ENCODE measurements at places on chromosomes 5 and 9.
A peak's percentile ranks its signal among the peaks of the same experiment; 100 is the strongest.

- DNase-seq, result no peak
Measured at GRCh38 chr9:72721067-72721466, 199.7 kb downstream of the TMC1 start.

- DNase-seq, result no peak
Measured at GRCh38 chr5:78720227-78720985, 71.8 kb upstream of the LHFPL2 start.

DNA sequence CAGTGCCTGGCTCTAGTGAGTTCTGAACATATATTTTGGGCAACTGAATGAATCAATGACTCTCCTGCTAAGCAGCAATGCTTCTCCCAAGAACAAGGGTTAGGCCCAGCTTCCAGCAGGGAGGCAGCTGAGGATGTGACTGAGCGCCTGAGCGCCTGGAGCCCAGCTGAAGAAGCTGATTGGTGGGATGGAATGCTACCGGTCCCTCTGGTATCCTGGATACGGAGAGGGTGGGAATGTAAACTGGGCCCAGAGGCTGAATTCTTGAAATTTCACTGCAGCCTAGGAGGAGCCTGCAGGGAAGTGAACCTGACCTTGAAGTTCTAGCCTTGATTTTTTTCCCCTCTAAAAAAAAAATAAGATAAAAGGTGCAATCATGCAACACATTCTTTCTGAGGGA lies 43.2 kb downstream of the WWC1 start:
- no peak for DNase-seq

- DNase-seq, result no peak
Measured at GRCh38 chr5:124948754-124949275, 202.4 kb upstream of the ZNF608 start.

DNA sequence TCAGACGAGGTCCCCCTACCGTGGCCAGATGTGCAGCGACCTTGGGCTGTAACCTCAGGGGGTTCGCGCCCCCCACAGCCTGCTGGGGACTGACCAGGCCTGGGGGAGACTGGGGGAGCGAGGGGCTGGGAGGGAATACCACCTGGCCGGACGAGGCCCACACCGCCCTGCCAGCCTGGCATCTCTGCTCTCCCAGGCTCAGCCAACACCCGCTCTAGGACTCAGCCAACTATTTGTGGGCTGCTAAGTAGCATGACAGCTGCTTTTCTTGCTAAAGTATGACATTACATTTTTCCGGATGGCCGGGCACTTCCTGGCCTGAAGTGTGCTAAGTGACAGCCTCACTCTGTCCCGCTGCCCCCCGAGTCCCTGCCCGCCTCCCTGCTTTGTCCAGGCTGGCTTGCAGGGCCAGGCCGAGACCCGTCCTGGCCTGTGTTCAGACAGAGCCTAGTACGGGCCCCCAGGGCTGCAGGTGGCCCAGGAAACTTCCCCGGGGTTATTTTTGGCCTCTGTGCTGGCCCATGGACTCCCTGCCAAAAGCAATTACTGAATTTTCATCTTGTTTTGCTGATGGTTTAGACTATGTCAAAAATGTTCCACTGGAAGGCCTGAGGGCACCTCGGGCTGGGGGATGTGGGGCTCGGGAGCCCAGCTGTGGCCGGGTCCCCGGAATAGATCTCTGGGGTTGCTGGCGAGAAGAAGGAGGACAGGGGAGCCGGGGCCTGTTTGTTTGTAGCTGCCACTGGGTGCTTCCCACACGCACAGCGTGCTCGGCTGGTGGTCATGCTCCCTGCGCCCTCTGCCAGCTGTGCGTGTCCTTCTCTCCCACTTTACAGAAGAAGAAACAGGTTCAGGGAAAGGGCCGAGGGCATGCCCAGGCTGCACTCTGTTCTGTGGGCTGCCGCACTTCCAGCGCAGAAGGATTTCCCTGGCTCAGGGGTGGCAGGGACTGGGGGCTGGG lies 13.4 kb upstream of the SLC2A6 start:
- no peak for DNase-seq

DNA sequence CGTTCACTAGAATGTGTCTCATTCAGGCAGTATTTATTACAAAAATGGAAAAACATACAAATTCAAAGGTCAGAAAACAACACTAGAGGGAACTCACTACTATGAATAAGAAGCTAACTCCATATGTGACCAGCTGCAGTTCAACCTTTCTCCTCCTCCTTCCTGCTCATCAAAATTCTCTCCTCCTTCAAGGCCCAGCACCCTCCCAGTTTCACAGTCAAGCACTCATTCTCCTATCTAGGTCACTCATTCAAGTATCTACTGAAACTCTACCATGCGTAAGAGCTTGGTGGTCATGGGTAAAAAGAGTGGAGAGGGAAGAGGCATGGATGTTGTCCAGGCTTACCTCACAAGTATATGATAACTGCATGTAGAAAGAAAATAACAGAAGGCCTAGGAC lies 27.7 kb downstream of the ECPAS start:
- no peak for DNase-seq

GRCh38 chr5:68804343-68804742 lies 289.5 kb upstream of the SLC30A5 start:
- no peak for DNase-seq

DNA sequence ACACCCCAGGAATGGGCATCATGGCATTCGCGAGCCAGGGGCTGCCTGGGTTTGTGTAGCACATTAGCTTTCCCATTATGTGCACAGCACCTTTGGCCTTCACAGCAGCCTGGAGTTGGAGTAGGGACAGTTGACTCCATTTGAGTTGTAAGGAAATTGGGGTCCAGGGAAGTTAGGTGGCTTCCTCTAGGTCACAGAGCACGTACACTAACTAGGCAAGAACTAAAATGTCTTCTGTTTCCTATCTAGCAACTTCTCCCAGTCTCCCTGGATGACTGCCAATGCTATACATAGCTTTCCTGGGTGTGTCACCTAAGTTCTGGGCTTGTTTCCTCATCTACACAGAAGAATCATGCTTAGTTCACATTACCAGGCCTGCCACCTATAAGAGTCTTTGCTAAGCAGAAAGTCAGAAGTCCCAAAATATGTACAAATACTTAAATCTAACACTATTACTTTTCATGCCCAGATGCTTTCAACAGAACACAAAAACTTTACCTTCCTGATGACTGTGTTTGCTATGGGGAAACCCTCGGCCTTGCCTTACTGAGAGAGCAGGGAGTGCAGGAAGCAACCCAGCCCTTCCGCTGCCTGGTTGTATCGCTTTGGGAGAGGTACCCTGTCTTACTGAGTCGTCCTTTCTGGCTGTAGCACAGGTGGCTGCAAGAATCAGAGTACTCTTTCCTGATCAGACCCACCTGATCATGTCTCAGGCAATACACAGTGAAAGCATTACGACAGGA lies 12.0 kb downstream of the MACROH2A1 start:
- DNase-seq, result peak; percentile 73

- DNase-seq, result no peak
Measured at GRCh38 chr5:77259476-77259875, 49.0 kb downstream of the PDE8B start.

- no peak for DNase-seq
Measured at GRCh38 chr5:18745988-18746615, 1111.8 kb downstream of the TAF11L14 start.

- no peak for DNase-seq
Measured at GRCh38 chr5:14465116-14465515, 116.5 kb upstream of the OTULINL start.

DNA sequence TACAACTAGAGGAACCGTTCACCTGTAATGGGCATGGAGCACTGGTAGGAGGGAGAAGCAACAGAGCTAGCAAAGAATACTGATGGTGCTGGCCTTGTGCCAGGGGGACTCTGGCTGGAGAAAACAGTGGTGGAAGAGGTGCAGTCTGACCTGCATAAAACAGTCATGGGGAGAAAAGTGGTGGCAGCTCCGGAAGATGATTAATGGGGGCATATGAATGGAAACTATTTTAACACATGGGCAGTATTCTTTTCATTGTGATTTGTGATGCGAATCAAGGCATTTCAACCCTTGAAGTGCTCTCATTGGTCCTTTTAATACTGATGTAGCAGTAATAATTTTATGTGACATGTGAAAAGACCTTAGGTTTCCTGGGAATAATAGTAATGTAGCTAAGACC lies 219.6 kb downstream of the ADAMTS6 start:
- DNase-seq, result no peak

DNA sequence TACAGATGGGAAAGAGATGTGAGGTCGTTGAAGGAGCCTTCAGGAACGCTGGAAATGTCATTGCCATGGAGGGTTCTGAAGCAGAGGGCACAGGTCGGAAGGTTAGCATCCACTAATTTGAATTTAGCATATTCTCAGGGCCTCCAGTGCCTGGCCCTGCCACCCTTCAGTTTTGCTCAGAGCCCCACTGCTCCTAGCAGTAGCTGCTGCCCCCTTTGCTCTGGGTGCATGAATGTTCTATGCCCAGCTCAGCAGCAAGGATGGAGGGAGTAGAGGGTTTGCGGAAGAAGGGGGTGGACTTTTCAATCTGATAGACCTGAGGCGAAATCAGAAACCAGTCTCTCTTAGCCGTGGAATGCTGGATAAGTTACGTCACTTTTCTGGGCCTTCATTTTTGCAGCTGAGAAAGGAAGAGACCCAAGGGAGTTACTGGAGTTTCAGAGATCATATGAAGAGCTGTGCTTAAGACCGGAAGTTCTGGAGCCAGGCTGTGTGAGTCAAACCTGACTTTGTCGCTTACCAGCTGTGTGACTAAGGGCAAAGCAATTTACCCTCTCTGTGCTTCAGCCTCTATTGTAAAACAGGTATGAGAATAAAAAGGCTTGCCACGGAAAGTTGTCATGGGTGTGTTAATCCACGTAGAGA lies 133.2 kb upstream of the PANK3 start:
- peak; percentile 96 for DNase-seq

GRCh38 chr9:8030095-8030494 lies 230.5 kb upstream of the DMAC1 start:
- no peak for DNase-seq

DNA sequence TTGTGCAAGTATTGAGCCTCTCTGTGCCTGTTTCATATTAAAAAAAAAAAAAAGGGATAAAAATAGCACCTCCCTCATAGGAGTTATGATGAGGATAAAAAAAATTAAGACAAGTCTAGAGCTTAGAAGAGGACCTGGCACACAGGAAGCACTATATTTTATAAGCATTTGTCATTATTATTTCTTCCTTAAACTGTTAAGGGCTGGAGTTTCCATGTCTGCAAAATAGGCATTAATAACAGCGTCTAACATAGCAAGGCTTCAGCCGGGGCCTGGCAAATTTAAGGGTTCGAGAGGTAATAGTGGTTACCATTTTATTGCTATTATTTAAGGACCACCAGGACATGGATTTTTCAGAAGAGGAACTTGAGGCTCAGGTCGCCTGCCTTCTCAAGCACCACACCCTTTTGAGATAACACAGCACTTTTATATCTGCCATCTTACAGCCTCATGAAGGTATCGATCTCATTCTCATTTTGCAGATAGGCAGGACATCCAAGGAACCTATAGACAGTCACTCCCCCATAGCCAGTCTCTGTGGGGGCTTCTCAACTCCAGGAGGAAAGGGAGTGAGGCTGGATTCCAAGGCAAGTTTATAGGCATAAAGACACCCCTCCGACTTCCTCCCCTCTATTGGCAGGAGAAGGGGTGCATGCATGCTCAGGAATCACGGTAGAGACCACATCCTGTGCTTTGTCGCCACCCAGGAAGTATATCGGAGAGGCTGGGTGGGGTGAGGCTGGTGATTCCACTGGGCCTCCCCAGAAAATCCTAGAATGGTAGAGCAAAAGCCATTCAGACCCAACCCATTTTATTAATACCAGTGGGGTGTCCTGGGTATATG lies 2.4 kb downstream of the ANXA6 start:
- DNase-seq, result no peak

GRCh38 chr9:36560771-36561170 lies 11.9 kb upstream of the MELK start:
- no peak for DNase-seq

DNA sequence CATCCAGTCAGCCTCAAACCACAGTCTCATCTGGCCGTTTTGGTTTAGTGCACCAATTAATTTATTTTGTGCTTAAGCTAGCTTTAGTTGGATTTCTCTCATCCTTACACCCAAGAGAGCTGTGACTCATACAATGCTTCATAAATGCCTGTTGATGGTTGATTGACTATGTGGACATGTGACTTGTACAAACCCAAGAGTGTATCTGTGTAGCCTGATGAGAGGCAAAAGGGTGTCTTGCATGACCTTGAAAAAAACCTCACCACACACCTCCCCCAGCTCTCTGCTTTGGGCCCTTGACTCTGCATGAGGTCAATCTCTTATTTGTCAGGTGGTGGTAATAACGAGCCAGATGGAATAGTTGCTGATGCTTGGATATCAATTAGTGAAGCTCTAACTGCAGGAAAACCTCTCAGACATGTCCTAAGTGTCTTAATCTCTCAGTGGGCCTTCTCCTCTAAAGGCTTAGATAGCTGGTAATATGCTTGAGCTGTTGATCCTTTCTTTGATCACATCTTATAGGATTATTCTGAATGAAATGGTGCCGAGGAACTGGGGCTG lies 10.6 kb upstream of the GLRA1 start:
- DNase-seq, result no peak

- no peak for DNase-seq
Measured at GRCh38 chr5:160097991-160098390, 21.3 kb downstream of the PWWP2A start.

- no peak for DNase-seq
Measured at GRCh38 chr9:110971705-110972104, 66.6 kb downstream of the LPAR1 start.

GRCh38 chr5:127083711-127084110 lies 10.4 kb upstream of the C5orf63 start:
- DNase-seq, result no peak

- DNase-seq, result no peak
Measured at GRCh38 chr9:127534931-127535330, 77.1 kb upstream of the STXBP1 start.

- DNase-seq, result peak; percentile 18
Measured at GRCh38 chr9:89366711-89367110, 48.4 kb downstream of the SECISBP2 start.

DNA sequence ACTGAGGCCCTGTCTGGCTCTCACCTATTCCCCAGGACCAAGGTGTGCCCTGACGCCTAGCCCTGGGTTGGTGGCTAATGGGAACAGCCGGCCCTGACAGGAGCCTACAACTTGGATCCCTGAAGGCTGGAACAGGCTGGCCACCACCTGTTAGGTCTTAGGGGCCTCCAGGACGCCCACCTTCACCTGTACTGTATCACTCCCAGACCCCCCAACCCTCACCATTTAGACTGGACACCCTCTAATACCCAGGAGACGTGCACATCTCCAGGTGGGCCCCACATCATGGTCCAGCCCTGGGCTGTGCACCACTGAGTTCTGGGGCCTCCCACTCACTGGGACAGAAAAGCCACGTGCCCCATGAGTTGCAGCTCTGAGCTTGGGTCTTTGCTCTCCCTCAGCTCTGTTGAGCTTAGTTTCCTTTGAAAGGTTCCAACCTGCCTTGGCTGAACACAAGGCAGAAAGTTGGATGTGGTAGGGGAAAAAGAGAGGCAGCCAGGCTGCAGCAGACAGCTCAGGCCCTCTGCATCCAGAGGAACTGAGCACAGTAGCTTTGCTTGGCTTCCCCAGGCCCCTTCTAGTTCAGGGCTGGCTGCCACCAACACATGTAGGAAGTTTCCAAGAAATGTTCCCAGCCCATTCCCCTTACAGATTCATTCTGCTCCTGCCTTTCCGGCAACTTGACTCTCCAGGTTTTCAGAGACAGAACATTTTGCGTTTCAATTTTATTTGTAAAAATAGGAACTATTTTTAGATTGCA lies 116.8 kb upstream of the TBC1D2 start:
- no peak for DNase-seq

- no peak for DNase-seq
Measured at GRCh38 chr9:120158221-120158620, 421.7 kb downstream of the CDK5RAP2 start.

- DNase-seq, result no peak
Measured at GRCh38 chr5:163757344-163757743, 251.9 kb downstream of the MAT2B start.

GRCh38 chr9:134403292-134403681 lies 77.0 kb downstream of the RXRA start:
- no peak for DNase-seq

Measured in stromal cell of bone marrow (primary cell).